ENCODE measurements at places on chromosomes 5 and 9. TPM values are rescaled to one million over a fixed set of nuclear protein-coding genes. Genes with fewer than 3 reads are reported as not detected.
A peak's percentile ranks its signal among the peaks of the same experiment; 100 is the strongest.

HTR1A gene
- not detected for total RNA-seq

CATSPER3 gene
- total RNA-seq, result 0.91 TPM

SPINK13 gene
- not detected for total RNA-seq

TMEM174 gene
- total RNA-seq, result not detected

IL3 gene
- not detected for total RNA-seq

GRCh38 chr5:74596927-74597326 lies 43.6 kb downstream of the ENC1 start:
- H3K27me3 ChIP-seq, result no peaks in the 10 kb centered on the region
- no peak overlapping the region for H3K4me3 ChIP-seq
- no peak for DNase-seq
- no peaks in the 10 kb centered on the region for H3K4me1 ChIP-seq

DNA sequence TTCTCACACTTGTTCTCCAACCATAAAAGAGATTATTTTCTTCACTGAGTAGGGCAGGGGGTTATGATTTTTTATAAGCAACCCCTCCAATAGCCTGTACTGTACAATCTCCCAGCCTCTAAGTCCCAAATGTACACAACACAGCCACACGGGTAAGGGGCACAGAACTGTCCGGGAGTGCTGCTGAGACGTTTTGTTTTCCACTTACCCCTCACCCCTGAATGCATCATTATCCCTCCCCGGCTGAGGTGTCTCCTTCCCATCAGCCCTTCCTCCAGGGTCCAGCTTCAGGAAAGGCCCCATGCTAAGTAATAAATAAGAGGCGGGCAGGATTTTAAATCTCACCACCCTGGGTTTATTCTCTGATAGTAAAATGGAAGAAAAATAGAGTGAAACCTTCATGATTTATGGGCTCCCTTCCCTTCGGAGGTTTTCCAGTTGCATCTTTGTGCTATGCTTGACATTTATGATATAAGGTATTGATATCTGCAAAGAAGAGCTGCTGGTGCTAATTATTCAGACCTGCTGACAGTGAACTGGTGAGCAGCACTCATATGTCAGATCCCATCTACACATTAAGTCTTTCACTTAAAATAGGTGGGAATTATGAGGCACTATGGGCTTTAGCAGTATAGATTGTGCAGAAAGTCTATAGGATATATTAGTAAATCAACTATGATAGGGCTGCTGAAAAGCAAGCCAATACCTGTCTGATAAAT lies 67.2 kb upstream of the MEGF10 start:
- H3K27me3 ChIP-seq, result no peaks in the 10 kb centered on the region
- H3K36me3 ChIP-seq, result no peaks in the 10 kb centered on the region
- H3K27ac ChIP-seq, result no peak overlapping the region
- no peak overlapping the region for H3K4me3 ChIP-seq

GRCh38 chr5:129135633-129136032 lies 41.1 kb downstream of the ISOC1 start:
- no peak overlapping the region for H3K27ac ChIP-seq
- no peaks in the 10 kb centered on the region for H3K4me1 ChIP-seq
- peak; percentile 30 for DNase-seq

GRCh38 chr5:115666023-115666422 lies 40.2 kb upstream of the TMED7 start:
- no peaks in the 10 kb centered on the region for H3K4me1 ChIP-seq
- DNase-seq, result no peak
- H3K4me3 ChIP-seq, result no peak overlapping the region
- no peaks in the 10 kb centered on the region for H3K36me3 ChIP-seq

- no peak for DNase-seq
- H3K36me3 ChIP-seq, result peaks cover 7% of the 10 kb centered on the region
- H3K27ac ChIP-seq, result no peak overlapping the region
- H3K4me3 ChIP-seq, result no peak overlapping the region
- H3K4me1 ChIP-seq, result peaks cover 13% of the 10 kb centered on the region
Measured at GRCh38 chr9:114688909-114689610, 7.1 kb upstream of the TEX48 start.

GRCh38 chr5:125756456-125756855 lies 666.8 kb upstream of the GRAMD2B start:
- H3K27ac ChIP-seq, result no peak overlapping the region
- peaks cover 10% of the 10 kb centered on the region for H3K4me1 ChIP-seq
- H3K36me3 ChIP-seq, result no peaks in the 10 kb centered on the region
- H3K27me3 ChIP-seq, result no peaks in the 10 kb centered on the region
- peak; percentile 62 for DNase-seq

DNA sequence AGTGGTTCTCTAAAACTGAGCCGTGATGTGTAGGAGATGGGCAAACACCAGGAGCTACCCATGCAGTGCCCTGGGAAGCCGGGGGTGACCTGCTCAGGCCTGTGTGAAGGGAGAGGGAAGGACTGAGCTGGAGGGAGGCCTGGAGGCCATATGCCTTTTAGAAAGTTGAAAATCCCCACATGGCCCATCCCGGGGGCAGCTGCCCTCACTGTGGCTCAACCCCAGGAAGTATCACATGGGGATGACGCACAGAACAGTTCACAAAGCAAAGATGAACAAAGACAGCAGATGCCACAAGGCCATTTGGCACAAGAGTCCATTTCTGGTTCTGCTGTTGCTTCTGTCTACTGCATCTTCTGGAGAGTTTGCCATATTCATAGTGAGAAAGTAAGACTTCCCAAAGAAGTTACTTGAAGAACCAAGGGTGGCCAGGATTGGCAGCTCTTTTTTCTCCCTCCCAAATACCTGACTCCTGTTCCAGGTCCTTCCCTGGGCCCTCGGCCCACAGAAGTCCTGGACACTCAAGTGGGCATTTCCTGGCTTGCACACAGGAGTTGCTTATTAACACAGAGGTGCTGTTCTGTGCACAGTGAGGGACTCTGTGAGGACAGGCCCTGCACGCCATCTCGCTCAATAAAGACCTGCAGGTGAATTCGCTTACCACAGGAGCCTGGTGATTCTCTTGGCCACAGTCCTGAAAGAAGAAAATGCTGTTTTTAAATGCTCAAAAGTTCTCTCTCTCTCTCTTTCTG lies 25.1 kb downstream of the ACSL6 start:
- H3K4me1 ChIP-seq, result no peaks in the 10 kb centered on the region
- no peak overlapping the region for H3K27ac ChIP-seq
- no peak for DNase-seq
- no peak overlapping the region for H3K4me3 ChIP-seq
- no peaks in the 10 kb centered on the region for H3K36me3 ChIP-seq

DNA sequence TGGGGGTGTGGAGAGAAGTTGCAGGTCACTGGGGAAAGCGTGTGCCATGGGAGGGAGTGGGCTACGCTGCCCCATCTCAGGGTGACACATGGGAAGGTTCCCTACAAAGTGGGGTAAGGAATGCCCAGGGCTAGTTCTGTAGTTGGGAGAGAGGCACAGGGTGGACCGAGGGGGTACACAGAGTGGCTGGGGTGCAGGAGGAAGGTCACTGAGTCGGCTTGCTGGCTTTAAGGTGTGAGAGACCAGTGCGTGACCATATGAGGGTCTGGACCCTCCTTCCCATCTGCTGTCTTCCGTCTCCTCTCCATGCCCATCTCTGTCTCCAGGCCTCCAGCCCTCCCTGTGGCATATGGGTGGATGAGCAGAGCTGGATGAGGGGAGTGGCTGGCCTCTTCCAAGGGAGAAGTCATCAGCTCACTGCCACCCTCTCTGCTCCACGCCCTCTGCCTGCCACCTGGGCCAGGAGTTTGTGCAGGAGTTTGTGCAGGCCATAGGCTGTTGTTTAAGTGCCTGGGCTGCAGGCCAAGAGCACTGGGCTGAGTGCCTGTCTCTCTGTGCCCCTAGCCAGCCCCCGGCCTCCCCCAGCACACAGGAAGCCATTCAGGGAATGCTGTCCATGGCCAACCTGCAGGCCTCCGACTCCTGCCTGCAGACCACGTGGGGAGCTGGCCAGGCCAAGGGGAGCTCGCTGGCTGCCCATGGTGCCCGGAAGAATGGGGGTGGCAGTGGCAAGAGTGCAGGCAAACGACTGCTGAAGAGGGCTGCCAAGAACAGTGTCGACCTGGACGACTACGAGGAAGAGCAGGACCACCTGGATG lies 96.8 kb downstream of the PHF2 start:
- no peaks in the 10 kb centered on the region for H3K4me1 ChIP-seq
- H3K27me3 ChIP-seq, result no peaks in the 10 kb centered on the region
- peak overlapping the region; percentile 52 for H3K27ac ChIP-seq
- no peaks in the 10 kb centered on the region for H3K36me3 ChIP-seq
- DNase-seq, result no peak

DNA sequence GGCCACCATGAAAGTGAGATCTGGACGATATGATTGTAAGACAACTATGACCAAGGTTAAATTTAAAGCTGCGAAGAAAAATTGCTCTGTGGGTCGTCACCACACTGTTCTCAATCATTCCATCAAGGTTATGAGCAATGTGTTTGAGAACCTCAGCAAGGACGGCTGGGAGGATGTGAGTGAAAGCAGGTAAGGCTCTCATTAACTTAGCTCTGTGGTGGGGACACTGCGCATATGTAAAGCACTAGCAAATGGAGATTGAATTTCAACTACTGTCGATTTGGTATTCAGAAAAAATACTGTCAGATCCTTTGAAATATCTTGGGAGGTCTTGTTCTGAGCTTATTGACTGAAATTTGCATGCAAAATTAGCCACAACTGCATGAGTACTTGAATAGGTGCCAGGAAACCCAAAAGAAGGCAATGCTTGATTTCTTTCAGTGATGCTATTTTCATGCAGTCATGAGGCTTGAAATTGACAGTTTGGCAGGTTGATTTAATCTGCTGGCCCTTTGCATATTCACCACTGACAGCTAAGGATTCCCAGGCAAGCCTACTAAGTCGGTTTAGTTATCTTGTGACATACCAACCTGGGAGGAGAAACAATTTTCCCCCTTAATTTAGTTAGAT lies 183.9 kb upstream of the SH3GL2 start:
- no peak overlapping the region for H3K27ac ChIP-seq
- no peaks in the 10 kb centered on the region for H3K36me3 ChIP-seq
- H3K27me3 ChIP-seq, result no peaks in the 10 kb centered on the region
- H3K4me1 ChIP-seq, result no peaks in the 10 kb centered on the region
- no peak for DNase-seq

DNA sequence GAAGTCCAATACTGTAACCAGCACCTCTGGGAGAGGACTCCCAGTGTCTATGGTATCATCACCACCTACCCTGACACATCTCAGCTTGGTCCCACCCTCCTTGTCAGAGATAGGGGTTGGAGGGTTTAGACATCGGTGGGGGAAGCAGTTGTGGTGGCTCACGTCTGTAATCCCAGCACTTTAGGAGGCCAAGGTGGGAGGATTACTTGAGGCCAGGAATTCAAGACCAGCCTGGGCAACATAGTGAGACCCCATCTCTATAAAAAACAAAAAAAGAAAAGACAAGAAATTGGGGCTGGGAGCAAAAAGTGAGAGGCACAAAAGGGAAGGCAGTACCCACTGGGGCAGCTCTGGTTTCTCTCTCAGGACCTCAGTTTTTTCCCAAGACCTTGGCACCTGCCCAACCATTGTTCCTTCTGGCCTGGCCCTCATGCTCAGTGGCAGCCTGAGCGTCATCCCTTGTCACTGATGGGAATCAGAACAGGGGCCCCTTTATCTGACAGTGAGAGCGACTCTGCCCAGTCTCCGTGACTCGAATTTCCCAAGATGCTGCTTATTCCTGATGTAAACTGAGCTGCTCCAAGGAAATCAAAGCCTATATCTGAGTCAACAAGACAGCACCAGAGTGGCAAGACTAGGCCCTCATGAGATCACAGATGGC lies 80.5 kb upstream of the HSPA9 start:
- no peak overlapping the region for H3K4me3 ChIP-seq
- no peaks in the 10 kb centered on the region for H3K27me3 ChIP-seq
- no peaks in the 10 kb centered on the region for H3K4me1 ChIP-seq
- no peak overlapping the region for H3K27ac ChIP-seq
